ENCODE measurements at places on chromosomes 12 and 14.

DNA sequence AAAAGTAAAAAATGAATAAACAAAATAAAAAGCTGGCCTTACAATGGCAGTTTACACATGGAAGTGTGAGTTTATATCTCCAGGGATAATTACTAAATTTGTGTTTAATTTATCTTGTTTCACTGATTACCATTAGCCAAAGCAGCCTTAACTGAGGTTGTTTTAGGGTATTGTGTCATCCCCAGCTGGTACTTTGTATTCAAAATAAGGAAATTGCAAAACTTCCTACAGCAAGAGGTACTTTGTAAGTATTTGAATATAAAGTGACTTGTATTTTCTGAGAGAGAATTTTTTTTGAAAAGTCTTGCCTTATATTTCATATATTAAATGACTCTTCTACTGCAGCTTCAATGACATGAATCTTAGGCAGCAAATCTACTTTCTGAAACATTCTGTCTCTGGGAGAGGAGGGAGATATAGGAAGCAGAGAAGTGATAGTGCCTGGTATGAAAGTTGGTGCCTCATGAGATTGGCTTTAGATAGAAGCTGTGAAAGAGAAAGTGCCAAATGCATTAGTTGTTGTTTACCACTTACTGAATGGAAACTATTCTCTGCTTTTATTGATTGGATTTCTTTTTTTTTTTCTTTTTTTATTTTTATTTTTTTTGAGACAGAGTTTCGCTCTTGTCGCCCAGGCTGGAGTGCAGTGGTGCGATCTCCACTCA, 6.7 kb downstream of the FNTB start:
- no peak for DNase-seq

DNA sequence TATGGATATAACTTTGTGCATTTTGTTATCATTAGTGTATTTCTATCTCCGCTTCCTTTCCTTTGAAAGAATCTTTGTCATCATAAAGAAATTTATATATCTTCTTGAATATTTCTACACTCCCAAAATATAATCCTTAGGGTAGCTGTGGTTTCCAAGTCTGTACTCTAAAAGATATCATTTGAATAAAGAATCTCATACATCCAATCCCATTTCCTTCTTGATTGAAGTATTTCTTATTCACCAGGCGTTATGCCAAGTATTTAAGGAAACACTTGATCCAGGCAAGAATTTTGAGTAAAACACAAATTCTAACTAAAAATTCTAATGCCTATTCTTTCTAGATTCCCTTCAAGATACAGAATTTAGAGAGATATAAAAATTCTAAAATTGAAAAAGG, 821.8 kb downstream of the GALC start:
- no peak for DNase-seq

DNA sequence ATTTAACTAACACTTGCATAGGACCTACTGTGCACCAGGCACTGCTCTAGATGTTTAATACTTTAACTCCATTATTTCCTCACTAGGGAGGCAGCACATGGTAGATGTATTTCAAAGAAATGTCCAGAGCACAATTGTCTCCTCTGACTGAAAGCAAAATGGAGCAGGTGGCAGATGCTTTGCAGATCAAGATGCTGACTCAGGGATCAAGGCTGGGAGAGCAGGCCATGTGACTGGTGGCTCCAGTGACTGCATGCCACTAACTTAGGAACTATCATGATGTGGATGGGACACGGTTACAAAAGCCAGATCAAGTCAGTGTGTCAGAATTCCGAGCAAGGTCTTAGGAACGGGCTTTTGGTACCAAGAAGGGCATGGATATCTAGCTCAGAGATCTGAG, 28.2 kb downstream of the SERPINA11 start:
- DNase-seq = no peak

DNA sequence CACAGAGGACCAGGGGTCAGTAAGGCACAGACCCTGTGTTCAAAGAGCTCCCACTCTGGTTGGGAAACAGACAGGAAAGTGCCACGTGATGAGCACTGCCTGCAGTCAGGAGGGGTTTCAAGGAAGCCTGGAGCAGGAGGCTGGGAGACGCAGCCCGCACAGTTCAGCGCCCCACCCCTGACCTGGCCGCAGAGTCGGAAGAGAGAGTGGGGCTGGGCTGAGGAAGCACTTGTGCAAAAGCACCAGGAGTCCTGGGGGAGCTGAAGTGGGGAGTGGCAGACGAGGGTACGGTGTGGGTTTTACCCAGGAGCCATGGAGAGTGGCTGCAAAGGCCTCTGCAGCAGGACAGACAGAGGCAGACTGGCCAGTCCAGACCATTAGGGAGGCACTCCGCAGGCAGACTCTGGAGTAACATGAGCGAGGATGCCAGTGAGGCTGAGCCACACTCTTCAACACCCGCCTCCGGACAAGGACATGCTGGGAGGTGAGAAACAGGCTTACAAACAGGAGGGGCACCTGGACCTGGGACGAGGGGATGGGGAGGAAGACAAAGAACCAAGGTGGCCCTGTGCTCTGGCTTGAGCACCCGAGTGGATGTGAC, 85.7 kb upstream of the GPR68 start:
- no peak for DNase-seq

Measured in iPS-NIHi11 (cell line).